RKO (cell line): ENCODE measurements at places on chromosomes 11 and 22.

DNA sequence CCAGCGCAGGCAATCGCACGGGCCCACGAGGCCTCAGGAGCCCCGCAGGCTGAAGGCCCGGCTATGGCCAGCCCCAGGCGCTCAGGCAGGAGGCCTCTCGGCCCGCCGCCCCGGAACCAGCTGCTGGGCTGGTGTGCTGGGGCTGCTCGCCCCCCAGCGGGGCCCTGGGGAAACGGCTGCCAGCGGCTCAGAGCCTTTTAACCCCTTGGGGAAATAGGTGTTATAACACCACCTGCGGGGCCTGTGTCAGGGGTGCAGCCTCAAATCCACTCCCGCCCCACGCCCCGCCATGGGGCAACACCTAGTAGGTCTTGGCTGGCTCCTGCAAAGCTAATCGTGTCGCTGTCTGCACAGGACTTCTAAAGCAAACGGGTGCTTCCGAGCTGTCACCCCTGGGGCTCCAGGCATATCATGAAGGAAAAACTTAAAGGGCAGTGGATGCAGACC, 237.4 kb downstream of the TTC28 start:
- peak; percentile 86 for DNase-seq

- DNase-seq: peak; percentile 59
Measured at GRCh38 chr11:35391922-35392688, 27.3 kb downstream of the SLC1A2 start.

- no peak for DNase-seq
Measured at GRCh38 chr11:86620891-86621521, 51.4 kb downstream of the ME3 start.

GRCh38 chr11:12245091-12245490, 132.3 kb upstream of the PARVA start:
- no peak for DNase-seq

DNA sequence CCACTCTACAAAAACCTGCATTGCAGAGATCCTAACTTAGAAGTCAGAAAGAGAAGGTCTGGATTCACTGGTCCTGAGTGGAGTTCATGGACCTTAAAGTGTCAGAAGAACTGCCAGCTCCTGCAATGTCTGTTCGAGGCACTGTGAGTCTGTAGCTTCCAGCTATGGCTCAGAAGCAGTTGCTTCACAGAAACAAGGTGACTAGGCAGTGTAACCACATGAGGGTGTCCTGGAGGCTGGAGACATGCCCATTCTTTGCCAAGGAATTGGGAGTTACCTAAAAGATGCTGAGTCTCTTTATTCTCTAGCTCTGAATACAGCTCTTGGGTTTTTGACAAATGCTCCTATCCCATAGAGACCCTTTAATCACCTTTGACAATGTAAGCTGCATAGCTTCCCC, 130.5 kb downstream of the SPON1 start:
- DNase-seq: no peak

DNA sequence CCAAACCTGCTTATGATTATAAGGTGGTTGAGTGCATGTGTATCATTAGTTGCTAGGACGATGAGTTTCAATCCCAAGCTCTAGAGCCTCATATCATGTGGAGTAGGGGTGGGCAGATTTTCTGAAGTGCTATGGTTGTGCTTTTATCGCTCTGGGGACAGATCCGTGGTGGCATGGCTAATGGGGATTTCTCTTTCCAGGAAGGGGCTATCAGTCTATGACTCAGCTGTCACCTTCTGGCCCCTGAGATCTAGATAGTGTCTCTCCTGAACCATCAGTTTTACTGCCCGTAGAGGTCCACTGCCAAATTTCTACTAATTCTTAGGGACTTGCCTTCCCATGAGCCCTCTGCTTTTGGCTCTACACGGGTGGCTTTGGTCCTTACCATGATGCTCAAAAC, 51.8 kb downstream of the FDX1 start:
- DNase-seq: no peak

DNA sequence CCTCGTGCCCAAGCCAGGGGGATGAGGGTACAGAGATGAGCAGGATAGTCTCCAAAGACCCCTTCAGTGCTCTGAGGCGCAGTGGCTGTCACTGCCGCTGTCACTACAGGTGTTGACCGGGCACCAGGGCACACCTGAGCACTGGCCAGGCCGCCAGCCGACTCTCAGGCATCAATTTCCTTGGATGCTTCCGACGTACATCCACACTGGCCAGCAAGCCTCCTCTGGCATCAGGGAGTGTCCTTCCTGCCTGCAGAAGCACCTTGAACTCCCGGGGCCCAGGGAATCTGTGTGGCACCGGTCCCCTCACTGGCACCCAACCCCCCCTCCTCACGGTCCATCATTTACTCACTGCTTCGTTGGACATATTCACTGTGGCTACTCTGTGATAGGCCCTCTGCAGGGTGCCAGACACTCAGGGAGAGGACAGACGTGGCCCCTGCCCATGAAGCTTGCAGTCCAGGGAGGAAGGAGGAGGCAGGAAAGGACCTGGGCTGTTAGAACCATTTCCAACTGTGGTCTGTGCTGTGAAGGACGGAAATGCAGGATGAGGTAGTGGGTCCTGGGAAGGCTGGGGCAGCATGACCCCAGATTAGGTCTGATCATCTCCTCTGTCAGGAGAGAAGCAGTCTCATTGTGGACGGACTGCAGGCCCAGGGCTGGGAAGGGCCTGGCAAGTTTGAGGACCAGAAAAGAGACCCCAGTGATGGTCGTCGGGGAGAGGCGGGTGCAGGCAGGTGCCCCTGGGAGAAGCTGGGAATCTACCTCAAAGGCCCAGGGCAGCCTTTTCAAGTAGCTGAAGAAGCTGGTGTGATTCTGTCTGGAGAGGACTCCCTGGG, 46.3 kb upstream of the ANO1 start:
- DNase-seq: no peak

DNA sequence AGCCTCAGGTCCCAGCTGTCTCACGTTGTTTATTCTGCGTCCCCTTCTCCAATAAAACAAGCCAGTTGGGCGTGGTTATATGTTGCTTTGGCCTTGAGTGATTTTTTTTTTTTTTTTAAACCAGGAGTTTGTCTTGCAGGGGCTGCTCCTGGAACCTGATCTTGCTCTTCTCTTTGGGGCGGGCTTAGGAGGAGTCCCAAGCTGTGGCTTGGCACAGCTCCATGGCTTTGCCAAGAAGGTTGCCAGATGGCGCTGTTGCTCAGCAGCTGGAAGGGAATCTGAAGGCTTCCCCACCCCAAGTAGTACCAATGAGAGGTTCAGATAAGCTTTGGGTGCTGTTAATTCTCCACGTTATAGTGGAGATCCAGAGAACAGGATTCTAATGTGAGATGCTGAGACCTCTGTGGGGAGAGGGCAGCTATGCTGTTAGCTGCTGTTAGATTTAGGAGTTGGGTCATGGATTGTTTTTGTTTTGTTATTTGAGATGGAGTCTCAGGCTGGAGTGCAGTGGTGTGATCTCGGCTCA, 2.0 kb upstream of the FERMT3 start:
- peak; percentile 90 for DNase-seq

DNA sequence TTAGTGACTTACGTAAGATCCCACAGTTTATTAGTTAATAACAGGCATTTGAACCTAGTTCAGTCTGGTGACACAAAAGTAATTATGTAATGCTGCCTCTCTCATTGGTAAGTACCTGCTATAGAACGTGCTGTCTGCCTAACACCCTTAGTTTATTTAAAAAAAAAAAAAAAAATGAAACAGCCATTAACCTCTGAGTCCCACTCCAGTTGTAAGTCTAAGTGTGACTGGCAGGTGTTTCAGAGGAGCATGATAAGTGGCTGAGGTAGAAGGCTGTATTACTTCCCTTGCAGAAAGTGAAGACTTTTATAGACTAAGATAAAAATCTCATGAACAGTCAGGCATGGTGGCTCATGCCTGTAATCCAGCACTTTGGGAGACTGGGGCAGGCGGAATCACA, 140.5 kb downstream of the TRIM44 start:
- no peak for DNase-seq

DNA sequence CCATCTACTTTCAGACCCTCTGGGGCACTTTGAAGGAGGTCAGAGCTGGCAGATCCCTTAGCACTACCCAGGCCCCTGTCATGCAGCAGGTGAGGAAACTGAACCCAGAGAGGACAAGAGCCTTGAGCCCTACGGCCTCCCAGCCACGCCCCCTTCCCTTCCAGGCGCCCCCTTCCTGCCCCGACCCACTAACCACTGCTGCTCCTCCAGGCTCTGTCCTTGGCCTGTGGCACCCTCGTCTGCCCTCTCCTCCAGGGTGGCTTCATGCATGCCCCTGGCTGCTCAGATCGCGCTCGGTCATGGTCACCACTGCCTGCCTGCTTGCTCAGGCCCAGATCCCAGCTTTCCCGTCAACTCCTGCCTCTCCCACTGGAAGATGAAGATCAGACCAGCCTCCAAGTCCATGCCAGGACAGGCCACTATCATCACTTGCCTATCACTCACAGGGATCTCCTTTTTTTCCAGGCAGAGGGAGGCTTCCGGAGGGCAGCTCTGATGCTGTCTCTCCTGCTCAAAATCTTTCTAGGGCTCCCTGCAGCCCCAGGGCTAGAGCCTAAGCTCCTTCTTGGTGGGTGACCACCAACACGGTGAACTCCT, 30.7 kb downstream of the ELFN2 start:
- no peak for DNase-seq

- DNase-seq: no peak
Measured at GRCh38 chr11:63551091-63551888, 11.9 kb downstream of the PLAAT2 start.

- no peak for DNase-seq
Measured at GRCh38 chr11:94379613-94380012, 21.6 kb downstream of the GPR83 start.

GRCh38 chr11:114001416-114001815, 26.5 kb downstream of the HTR3A start:
- DNase-seq: no peak

DNA sequence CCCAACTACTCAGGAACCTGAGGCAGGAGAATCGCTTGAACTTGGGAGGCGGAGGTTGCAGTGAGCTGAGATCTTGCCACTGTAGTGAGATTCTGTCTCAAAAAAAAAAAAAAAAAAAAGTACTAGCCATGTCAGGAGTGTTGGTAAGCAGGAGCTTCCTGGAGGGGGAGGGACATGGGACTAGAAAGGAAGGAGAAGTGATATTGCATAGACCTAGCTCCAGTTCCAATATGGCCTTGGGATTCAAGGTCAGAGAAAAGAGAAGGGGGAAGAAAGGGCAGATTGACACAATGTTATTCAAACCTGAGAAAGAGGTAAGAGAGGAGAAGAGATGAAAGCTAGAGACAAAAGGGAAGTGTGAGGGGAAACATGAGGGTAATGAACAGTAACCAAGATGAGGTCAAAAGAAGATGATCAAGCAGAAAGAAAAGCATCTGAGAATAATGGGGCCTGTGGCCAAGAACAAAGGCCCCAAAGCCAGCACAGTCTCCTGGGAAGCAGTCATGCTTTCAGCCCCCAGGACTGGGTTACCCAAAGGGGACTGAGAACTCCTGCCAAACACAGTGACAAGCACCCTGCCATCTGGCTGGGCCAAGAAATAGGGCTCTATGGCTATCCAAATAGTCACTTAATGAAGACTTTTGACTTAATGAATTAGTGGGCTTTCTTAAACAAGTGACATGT, 51.7 kb upstream of the FTH1 start:
- DNase-seq: no peak

- peak; percentile 76 for DNase-seq
Measured at GRCh38 chr11:63837027-63837688, 1.8 kb upstream of the MARK2 start.

GRCh38 chr11:33500332-33500731, 200.3 kb downstream of the C11orf91 start:
- DNase-seq: no peak

DNA sequence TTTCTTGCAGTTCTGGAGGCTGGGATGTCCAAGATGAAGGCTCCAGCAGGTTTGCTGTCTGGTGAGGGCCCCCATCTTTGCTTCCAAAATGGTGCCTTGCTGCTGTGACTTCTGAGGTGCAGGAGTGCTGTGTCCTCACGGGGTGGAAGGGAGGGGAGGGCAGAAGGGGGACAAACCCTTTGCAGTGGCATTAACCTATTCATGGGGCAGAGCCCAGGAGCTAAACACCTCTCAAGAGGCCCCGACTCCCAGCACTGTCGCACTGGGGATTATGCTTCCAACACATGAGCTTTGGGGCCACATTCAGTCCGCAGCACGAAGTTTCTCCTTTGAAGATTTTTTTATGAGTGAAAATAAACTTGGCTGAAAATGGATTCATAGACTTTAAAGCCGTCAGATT, 25.5 kb upstream of the OSBPL5 start:
- no peak for DNase-seq

GRCh38 chr11:976431-977160, 50.9 kb downstream of the AP2A2 start:
- no peak for DNase-seq

DNA sequence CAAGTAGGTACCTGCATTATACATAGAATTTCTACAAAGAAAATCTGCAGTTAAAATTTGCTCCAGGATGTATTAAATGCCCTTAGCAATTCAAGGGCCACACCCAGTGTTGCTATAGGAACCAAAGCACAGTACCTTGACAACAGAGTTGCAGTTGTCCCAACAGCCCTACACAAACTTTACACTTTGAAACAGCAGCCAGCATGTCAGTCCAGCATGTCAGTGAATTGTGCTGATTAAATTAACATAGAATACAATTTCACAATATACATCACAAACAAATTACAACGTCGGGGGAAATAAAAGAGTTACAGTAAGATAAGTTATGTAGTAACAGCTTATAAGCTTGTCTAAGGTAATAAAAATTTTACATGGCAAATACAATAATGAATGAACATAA, 389.2 kb downstream of the SOX6 start:
- DNase-seq: no peak
